ENCODE measurements at places on chromosomes 2 and 18. TPM values are rescaled to one million over a fixed set of nuclear protein-coding genes. Genes with fewer than 3 reads are reported as not detected.
A peak's percentile ranks its signal among the peaks of the same experiment; 100 is the strongest.

- no peaks in the 10 kb centered on the region for H3K4me1 ChIP-seq
- H3K36me3 ChIP-seq = no peaks in the 10 kb centered on the region
- DNase-seq = no peak
- H3K27me3 ChIP-seq = no peaks in the 10 kb centered on the region
- no peak overlapping the region for H3K27ac ChIP-seq
Measured at GRCh38 chr2:39893616-39894015, 114.6 kb upstream of the THUMPD2 start.

Gene QPCT
- total RNA-seq = 2.2 TPM

DNA sequence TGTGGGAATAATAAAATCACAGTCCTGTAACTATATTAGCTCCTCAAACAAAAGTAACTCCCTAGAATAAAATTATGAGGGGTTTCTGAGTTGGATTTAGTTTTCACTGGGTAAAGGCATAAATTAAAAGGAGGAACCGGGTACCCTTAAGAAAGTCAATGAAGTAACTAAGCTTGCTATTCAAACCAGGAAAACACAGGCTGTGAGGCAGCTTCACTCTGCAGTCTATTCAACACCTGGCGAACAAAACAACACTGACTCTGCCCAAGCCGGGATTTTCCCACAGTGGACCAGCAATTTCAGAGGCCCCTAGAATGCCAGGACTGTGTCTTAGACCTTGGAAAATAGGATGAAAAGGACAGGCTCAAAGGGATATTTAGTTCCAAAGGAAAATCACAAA is 24.6 kb upstream of the CREB1 start:
- peak overlapping the region; percentile 49 for H3K27ac ChIP-seq
- peaks cover 11% of the 10 kb centered on the region for H3K4me1 ChIP-seq
- H3K27me3 ChIP-seq = no peaks in the 10 kb centered on the region
- no peak overlapping the region for H3K4me3 ChIP-seq
- no peaks in the 10 kb centered on the region for H3K36me3 ChIP-seq

- 0 out of 2 replicates have a peak, but pooled peaks cover 2% of the 10 kb centered on the region for H3K27me3 ChIP-seq
- no peak for DNase-seq
- no peak overlapping the region for H3K4me3 ChIP-seq
- H3K4me1 ChIP-seq = no peaks in the 10 kb centered on the region
Measured at GRCh38 chr2:102662833-102663232, 43.5 kb downstream of the SLC9A2 start.

- H3K27ac ChIP-seq = no peak overlapping the region
- DNase-seq = peak; percentile 30
- H3K4me3 ChIP-seq = no peak overlapping the region
Measured at GRCh38 chr18:23824669-23825068, 135.4 kb downstream of the LAMA3 start.

Gene ITGB6
- total RNA-seq = under 0.01 TPM
